ENCODE measurements at places on chromosomes 16 and 17.

GRCh38 chr17:60750640-60751039, 73.0 kb downstream of the BCAS3 start:
- no peak for DNase-seq

DNA sequence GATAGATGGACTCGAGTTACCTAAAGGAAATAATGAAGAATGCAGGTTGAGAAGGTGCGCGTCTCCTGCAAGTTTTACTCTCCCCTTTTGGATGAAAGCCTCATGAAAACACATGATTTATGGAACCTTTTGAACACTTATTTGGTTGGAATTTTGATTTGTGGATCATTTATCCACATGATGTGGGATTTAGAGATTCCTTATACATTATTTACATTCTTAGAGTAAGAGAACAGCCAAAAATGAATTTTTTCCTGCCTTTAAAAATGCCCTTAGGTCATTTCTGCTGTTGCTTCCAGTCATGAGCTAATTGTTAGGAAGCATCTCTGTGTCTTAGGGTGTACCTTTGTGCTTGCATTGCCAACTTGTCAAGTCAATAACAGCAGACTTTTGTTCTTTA, 99.9 kb downstream of the RPTOR start:
- no peak for DNase-seq

DNA sequence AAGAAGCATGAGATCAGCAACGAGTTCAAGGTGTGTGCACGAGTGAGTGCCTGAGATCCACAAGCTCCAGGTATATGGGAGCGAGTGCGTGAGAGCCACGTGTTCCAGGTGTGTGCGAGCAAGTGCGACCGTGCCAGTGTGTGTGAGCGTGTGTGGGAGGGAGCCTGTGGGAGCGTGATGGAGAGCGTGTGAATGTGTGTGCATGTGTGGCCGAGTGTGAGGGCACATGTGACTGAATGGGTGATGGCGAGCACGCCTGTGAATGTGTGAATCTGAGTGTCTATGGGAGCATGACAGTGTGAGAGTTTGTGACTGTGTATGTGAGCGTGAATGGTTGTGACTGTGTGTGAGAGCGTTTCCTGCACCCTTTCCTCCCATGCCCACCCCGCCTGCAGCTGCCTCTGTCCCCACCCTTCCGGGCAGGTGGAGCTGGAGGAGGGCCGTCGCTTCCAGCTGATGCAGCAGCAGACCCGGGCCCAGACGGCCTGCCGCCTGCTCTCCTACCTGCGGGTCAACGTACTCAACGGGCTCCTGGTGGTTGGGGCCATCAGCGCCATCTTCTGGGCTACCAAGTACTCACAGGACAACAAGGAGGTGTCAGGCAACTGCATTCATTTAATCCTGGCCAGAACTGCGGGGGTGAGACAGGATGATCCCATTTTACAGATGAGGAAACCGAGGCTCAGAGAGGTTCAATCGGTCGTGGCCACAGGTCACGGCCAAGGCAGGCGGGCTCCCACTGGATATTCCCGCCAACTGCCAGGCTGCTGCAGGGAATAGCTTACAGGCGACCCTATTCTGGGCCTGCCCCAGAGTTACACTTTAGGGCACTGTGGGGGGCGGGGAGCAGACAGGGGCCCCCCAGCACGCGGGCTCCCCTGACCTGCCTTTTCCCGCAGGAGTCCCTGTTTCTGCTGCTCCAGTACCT, 3.7 kb downstream of the TMC8 start:
- DNase-seq: peak; percentile 68

DNA sequence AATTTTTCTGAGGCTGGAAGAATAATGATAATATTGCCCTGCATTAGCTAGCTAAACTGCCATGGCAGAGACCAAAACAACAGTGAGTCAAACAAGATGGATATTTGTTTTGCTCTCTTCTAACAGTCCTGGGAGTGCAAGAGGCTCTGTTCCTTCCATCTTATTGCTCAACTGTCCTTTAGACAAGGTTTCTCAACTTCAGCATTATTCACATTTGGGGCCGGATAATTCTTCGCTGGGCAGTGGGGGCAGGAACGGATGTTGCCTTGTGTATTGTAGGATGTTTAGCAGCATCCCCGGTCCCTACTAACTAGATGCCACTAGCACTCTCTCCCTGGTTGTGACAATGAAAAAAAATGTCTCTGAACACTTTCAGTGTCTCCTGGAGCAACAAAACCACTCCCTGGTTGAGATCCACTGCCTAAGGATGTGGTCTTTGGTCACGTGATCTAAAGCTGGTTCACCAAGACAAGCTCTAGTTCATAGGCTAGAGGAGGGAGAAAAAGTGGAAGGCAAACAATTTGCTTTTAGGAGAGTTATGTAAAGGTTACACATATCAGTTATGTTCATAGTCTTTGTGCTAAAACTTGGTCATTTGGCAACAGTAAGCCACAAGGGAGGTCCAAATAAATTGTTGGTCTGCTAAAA, 144.4 kb downstream of the PCTP start:
- DNase-seq: no peak

DNA sequence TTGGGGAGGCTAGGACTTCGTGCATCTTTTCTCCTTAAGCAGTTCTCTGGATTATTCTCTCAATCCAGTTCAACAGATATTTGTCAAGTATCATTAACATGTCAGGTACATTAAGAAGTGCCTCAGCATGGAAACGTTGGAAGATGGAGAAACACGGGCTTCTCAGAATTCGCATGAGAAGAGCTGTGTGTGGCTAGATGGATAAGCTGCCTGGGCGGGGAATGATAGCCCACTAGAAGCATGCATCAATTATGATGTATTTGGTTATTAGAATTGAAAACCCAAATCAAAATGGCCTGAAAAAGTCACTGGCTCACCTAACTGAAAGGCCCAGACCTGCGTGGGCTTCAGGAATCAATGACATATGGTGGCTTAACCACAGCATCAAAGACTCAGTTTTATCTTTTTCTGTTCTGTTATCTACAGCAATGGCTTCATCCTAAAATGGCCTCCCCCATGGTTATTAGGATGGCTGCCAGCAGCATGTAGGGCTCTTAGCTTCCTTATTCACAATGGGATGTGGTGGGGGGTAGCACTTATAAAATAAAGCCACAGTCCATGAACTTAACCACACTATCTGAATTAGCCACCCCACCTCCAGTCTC, 43.9 kb downstream of the MMD start:
- no peak for DNase-seq

GRCh38 chr17:48598736-48599135, 5.2 kb upstream of the HOXB5 start:
- DNase-seq: no peak

DNA sequence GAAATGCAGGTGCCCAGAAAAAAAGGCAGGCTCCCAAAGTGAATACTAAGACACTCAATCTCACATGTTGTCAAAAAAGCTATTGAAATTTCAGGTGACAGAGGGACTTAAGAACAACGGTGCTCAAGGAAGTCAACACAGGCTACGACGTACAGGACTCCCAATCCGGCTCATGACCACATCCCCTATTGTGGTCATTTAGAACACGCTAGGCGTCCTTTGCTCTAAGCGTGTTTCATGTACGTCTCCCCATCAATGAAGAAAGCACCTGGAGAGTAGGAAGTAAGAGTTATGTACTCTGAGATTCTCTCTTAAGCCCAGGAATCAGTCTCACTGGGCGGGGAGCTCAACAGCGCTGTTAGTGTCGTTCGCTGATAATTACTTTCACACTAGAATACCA, 94.1 kb downstream of the MRM3 start:
- DNase-seq: no peak

GRCh38 chr17:8015957-8016631, 13.7 kb downstream of the GUCY2D start:
- no peak for DNase-seq

DNA sequence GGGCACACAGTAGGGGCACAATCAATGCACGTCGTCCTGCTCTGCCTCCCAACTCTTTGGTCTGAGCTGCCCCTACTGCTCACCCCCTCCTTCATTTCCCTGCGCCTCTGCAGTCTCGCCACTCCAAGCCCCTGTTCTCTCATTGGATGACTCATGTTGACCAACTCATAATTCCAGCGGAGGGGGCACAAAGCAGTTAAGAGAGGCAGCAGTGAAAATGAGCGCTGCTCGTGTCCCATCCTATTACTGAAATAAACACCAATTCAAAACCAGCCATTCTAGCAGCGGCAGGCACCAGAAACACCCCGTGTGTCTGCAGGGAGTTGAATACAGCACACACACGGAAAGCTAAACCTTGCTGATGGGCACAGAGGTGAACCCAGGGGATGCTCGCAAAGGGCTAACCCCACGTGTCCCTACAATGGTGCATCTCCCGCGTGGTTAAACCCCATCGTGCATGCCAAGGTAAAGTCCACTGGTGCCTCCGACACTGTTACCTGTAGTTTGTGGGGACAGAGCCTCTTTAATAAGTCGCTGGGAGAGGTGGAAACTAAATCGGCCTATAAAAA, 310.4 kb downstream of the XYLT1 start:
- DNase-seq: no peak

DNA sequence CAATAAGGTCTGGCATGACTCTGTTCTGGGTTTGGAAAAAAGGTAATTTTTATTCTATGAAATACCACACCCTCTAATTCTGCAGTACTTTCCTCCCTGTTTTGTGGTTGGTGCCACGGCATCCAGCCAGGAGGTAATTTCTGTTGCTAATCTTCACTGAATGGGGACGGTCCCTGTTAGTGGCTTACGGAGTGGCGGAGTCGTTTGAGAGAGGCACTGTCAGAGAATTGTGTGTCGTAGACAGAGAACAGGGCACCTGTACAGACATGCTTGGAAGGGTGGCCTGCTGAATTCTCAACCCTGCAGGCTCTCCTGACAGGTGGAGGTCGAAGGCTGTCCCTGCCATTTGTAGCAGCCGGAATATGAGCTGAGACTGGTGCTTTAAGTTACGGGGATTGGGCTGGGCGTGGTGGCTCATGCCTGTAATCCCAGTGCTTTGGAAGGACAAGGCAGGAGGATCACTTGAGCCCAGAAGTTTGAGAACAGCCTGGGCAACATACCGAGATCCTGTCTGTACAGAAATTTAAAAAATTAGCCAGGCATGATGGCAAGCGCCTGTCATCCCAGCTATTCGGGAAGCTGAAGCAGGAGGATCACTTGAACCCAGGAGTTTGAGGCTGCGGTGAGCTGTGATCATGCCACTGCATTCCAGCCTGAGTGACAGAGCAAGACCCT, 33.2 kb downstream of the EEF2K start:
- DNase-seq: no peak

GRCh38 chr17:63931981-63932561, at the start of gene CD79B:
Gene CD79B (minus strand): TSS chr17:63932331. CDS start chr17:63932261, 70 bp downstream.
- DNase-seq: no peak

- DNase-seq: no peak
These were observed 41.5 kb downstream of the SHISA9 start for GRCh38 chr16:12942861-12943260.

- DNase-seq: no peak
These were observed 268.5 kb downstream of the GRIN2A start for GRCh38 chr16:9913604-9914326.

- no peak for DNase-seq
These were observed 19.4 kb upstream of the PRM1 start for GRCh38 chr16:11300560-11300892.

Data from activated CD4-positive, alpha-beta T cell treated with anti-CD3 and anti-CD28 coated beads for 1 hour (primary cell).